ENCODE measurements at places on chromosomes 7 and 10.

DNA sequence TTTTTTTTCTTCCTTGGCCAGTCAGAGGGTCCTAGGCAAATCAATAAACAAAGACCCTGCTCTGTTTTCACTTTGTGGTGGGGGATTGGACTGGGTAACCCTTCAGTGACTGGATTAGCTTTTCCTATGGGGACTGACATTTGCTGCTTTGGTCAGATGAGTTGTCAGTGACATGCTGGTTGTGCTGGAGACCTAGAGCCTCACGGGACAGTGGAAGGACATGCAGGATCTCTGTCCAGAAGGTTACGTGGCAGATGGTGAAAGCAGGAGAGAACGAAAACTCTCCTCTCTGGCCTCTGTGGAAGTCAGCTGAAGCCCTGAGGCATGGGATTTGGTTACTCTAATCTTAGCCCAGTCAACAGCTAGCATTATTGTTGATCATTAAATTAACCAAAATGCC lies 90.0 kb upstream of the BMPER start:
- no peak for DNase-seq

DNA sequence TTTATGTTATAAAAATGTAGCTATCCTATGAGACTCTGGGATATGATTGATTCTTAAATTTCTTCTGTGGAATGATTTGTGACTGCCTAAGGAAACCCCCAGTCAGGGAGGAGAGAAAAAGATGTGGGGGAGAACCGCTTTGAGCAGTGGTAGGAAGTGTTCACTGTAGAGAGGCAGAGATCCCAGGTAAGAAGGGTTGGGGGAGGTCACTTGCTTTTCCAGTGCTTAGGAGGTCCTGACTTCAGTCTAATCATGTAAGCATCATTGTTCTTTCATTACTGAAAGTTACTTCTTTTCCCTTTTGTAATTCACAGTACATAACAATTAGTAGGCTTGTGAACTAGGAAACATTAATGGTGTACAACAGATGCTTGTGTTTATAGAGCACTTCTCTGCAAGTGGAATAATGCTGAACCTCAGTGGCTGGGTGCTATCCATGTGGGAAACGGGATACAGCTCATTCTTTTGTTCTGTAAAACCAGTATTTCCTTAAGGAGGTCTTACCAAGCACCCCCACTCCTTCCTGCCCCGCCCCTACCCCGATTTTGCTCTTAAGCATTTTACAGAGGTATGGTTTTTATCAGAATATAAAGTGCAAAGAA lies 165.4 kb downstream of the ST7 start:
- no peak for DNase-seq

DNA sequence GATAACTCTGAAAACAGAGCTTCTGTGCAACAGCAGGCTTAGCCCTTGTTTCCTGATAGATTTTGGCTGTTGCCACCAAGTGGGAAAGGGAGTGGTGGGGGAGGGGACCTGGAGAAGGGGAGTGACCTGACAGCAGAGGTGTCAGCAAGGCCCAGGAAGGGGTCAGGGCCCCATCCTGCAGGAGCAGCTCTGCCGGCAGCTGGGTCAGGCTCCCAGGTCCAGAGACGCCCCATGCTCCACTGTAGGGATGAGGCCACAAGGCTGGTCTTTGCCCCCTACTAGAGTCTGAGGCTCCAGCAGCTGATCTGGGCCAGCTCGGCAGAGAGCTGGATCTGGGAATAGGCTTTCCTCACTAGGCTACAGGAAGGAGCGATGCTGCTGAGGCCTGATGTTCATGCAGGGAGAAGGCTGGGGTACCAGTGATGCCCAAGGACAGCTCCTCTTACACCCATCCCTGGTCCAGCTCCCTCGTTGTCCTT lies 44.0 kb upstream of the ZMIZ1 start:
- DNase-seq, result no peak

DNA sequence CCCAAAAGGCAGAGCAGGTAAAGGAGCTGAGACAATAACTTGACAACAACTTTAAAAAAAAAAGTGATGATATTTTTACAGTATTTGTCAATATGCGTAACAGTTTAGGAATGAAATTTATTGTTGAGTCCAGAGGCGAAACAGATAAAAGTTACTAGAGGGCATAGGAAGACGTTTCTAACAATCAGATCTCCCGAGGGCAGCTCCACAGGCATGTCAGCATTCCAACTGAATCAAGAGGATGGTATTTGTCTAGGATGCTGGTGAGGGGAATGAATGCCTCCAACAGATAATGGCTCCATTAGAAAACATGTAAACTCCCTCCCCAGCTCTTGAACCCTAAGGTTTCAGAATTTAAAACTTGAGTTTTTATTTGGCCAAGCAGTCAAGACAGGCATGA lies 733.9 kb upstream of the SORCS1 start:
- DNase-seq, result no peak

DNA sequence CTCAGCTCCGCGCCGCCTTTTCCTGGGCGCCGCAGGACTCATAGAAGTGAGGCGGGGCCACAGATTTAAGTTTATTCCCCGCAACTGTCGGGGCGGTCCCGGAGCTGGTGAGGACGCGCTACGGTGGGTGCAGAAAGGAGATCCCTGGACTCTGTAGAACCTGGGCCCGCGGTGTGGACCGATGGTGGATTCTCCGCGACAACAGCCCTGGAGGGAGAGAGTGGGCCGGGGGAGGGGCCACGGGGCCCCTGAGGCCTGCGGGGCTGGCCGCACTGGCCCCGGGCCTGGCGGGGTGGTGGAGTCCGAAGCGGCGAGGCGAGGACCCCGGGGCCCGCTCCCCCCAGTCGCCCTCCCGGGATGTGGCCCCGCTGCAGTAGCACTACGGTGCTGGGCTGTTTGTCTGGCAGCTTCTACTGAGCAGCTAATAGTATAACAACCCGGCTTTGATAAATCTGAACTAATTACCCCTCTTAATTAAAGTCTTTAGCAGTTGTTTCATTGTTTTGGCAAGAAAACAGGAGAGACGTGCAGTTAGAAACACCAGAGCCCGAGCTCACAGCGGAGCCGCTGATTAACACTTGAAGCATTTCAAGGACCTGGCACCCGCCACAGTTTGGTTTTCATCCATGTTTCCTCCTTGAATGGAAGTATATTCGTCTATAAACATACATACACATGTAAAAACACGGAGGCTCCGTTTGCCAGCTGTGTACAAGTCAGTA lies 4.2 kb downstream of the FEZF1 start:
- DNase-seq, result no peak

GRCh38 chr7:48298779-48299178 lies 127.5 kb downstream of the ABCA13 start:
- no peak for DNase-seq

- no peak for DNase-seq
These were observed 21.3 kb upstream of the IFIT2 start for GRCh38 chr10:89280508-89280907.

DNA sequence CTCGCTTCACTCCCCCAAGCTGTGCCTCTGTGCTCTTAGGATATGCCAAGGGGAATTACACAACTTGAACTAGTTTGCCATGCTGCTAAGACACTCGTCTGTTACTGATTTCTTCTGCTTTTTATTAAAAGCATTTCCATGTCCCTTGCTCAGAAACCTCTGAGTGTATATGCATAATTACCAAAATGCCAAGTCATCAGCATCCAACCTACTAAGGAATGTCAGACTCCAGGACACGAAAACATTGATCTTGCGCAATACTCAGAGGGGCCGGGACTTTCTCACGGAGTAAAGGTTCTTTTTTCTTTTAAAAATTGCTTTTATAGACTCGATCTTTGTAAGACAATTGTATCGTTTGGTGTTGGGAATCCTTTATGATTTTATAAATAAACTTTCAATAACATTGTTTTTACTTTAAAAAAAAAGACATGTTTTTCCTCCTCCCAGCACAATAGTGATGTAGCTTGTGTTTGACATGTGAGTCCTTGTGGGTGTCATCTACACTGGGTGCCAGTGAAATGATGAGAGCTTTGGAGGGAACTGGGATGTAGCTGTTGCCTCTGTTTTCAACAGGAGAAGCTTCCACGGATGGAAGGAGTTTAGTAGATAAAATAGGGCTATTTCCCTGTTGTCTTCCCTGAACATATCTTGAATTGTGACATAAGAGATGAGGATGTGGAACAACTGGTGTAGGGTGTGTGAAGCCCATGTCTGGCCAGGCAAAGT lies 43.6 kb downstream of the CNNM1 start:
- DNase-seq, result no peak

GRCh38 chr7:150665089-150665748 lies 20.3 kb upstream of the GIMAP2 start:
- DNase-seq, result no peak

DNA sequence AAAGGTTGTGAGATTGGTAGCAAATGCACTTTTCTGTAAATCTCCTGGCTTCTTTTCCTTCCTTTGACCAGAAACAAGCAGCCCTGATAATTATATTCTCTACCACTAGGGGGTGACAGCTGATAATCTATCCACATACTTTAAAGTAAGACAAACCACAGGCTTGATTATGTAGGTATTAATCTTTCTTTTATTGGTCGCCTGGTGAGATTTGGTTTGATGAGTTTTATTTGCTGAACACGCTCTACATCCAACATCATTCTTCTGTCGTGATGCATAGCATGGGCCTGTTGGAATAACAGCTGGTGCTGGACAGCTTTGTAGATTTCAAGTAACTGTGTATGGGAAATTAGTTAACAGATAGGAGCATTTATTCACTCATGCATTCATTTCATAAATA lies 63.5 kb downstream of the ZNF365 start:
- no peak for DNase-seq

- no peak for DNase-seq
These were observed 35.2 kb downstream of the EEPD1 start for GRCh38 chr7:36188266-36188665.

GRCh38 chr7:16875861-16876260 lies 5.9 kb downstream of the AGR3 start:
- DNase-seq, result no peak

DNA sequence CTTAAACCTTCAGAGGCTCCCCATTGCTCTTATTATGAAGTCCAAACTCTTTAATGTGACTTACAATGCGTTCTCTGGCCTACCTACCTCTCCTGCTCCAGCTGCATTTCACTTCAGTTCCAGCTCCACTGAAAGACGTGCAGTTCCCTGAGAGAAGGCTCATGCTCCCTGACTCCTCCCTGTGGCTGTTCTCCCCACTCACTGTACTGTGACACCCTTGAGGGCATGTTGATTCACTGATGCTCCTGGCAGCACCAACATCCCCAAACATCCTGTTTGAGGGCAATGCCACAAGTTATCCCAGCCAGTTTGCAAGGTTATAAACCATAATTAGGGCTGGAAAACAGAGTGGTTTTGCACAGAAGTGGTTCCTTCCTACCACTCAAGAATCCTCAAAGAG lies 111.2 kb downstream of the LSM5 start:
- DNase-seq, result no peak
